ENCODE measurements at places on chromosomes 4 and X. TPM values are rescaled to one million over a fixed set of nuclear protein-coding genes. Genes with fewer than 3 reads are reported as not detected.

EVC2 gene
- total RNA-seq = 2.5 TPM

PPBP gene
- total RNA-seq = not detected

TLL1 gene
- total RNA-seq = 2.7 TPM

GPM6B gene
- 0.25 TPM for total RNA-seq

CT45A1 gene
- not detected for total RNA-seq

KIAA1210 gene
- total RNA-seq = not detected

HDX gene
- 6.9 TPM for total RNA-seq

PNMA6A gene
- 0.20 TPM for total RNA-seq

AMTN gene
- not detected for total RNA-seq

SRPX2 gene
- 35.0 TPM for total RNA-seq

BTK gene
- not detected for total RNA-seq

SLIT2 gene
- 2.4 TPM for total RNA-seq

DYNLT3 gene
- total RNA-seq = 38.7 TPM

SSX2B gene
- not detected for total RNA-seq

BMP3 gene
- total RNA-seq = not detected

CCDC110 gene
- total RNA-seq = 0.13 TPM

AKAP4 gene
- not detected for total RNA-seq

TMEM128 gene
- total RNA-seq = 17.7 TPM

TEX13B gene
- not detected for total RNA-seq

STATH gene
- not detected for total RNA-seq

TENM3 gene
- total RNA-seq = 14.7 TPM

FHIP1A gene
- total RNA-seq = 0.40 TPM

MAGEB6B gene
- total RNA-seq = not detected

NDST3 gene
- 0.54 TPM for total RNA-seq

PAK3 gene
- 0.13 TPM for total RNA-seq

RNF128 gene
- not detected for total RNA-seq

COL25A1 gene
- 9.1 TPM for total RNA-seq

DHRSX gene
- total RNA-seq = 14.8 TPM

JCHAIN gene
- not detected for total RNA-seq

TRIM75 gene
- not detected for total RNA-seq

P2RY8 gene
- total RNA-seq = 0.67 TPM

TBC1D9 gene
- total RNA-seq = 34.5 TPM

VGLL1 gene
- total RNA-seq = not detected

CYTL1 gene
- 121 TPM for total RNA-seq

HSPA4L gene
- total RNA-seq = 9.8 TPM

CLIC2 gene
- 9.5 TPM for total RNA-seq

SSX4B gene
- not detected for total RNA-seq

ERCC6L gene
- 7.9 TPM for total RNA-seq

ARAP2 gene
- 0.33 TPM for total RNA-seq

SERTM2 gene
- not detected for total RNA-seq

RAB9B gene
- 0.13 TPM for total RNA-seq

BRS3 gene
- not detected for total RNA-seq

KDM5C gene
- 73.7 TPM for total RNA-seq

MAGEA8 gene
- not detected for total RNA-seq

CCDC158 gene
- not detected for total RNA-seq

ZCCHC12 gene
- total RNA-seq = not detected

STBD1 gene
- 3.5 TPM for total RNA-seq

LNX1 gene
- total RNA-seq = 3.0 TPM

MSX1 gene
- 21.0 TPM for total RNA-seq
